Sigmoid colon (tissue), 7 donors: ENCODE measurements at places on chromosomes 16 and 17. TPM values are rescaled to one million over a fixed set of nuclear protein-coding genes. Genes with fewer than 3 reads are reported as not detected.

- DNase-seq, result no peak
Measured at GRCh38 chr16:1630450-1631213, 18.5 kb downstream of the CRAMP1 start.

DNA sequence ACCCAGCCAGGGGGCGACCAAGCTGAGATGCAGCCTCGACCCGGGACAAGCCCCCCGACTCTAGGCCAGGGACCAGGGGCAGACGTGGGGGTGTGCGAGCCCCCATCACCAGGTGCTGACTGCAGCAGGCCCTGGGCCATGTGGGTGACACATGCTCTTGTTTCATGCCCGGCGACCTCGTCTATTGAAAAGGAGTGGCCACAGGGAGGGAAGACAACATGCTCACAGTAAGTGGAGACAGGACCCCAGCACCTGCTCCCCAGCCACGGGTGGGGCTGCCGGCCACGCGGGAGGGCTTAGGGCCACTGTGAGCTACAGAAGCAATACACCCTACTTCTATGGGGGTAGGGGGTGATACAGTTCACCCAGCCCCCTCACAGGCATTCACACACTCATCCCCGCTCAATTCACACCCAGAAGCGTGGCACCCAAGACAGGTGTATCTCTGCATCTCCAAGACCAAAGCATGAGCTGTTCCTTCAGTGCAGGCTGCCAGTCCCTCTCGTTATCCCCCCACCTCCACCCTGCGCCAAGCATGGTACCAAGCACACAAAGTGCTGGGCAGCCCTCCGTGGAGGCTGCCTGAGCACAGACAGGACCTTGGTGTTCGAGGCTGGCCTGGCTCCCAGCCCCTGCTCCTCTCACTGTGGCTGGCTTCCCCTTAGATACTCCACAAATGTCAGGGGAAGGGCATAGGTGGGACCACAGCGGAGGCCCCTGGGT is 13.6 kb downstream of the VASN start:
- no peak for DNase-seq

FOXL1 gene
- 0.80 TPM for polyA plus RNA-seq

DNA sequence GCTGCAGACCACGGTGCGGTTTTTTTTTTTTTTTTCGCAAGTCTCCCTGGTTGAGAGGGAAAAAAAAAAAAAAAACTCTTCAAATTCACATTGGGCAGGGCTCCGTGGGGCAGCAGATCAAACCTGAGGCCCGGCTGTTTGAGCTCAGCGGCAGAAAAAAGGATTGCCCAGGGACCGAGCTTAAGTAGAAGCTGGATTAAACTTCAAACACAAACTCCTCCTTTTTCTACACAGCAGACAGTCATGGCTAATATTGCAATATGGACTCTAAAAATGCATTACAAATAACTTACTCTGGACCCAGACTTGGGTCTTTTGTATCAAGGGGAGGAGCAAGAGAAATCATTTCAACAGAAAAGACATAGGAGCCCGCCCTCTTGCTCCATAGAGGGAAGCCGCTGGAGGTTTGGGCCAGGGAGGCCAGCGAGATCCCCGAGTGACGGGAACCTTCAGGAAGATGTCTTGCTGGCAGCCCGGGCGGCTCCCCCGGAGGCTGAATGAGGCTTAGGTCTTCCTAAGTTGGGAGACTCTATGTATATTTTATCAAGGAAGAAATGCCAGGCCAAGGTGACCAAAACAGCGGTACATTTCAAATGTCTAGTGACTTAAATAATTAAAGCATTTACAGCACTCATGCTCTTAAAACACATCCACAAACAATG is 167.7 kb downstream of the ZNF423 start:
- DNase-seq, result no peak

FNDC8 gene
- polyA plus RNA-seq, result not detected

DNA sequence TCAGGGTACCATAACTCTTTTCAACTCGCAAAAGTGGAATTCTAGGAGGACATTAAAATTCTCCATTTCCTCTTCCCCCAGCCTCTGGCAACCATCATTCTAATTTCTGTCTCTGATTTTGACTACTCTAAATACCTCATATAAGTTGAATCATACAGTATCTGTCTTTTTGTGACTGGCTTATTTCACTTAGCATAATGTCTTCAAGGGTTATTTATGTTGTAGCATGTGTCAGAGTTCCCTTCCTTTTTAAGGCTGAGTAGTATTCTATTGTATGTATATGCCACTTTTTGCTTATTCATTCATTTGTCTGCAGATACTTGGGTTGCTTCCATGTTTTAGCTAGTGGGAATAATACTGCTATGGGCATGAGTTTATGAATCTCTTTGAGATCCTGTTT is 12.0 kb downstream of the RNF135 start:
- DNase-seq, result no peak

DNA sequence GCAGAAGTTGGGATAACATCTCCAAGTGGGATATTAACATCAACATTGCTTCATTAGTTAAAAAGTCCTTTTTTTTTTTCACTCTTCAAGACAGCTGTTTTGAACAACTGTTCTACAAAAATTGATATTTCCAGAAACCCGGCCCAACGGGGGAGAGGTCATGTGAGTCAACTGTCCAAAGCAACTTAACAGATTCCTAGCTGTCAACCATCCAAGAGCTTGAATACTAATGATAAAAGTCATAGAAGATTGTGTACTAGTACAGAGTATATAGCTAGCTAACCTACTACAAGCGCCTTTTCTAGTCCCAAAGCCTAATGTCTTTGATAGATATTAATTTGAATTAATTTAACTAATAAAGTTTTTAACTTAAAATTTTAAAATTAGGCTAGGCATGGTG is 172.0 kb downstream of the CYB561 start:
- DNase-seq, result no peak

GRCh38 chr17:43216369-43216761 is 4.7 kb downstream of the TMEM106A start:
- DNase-seq, result peak; percentile 50

- no peak for DNase-seq
Measured at GRCh38 chr17:33262266-33263123, 30.6 kb downstream of the ASIC2 start.

DNA sequence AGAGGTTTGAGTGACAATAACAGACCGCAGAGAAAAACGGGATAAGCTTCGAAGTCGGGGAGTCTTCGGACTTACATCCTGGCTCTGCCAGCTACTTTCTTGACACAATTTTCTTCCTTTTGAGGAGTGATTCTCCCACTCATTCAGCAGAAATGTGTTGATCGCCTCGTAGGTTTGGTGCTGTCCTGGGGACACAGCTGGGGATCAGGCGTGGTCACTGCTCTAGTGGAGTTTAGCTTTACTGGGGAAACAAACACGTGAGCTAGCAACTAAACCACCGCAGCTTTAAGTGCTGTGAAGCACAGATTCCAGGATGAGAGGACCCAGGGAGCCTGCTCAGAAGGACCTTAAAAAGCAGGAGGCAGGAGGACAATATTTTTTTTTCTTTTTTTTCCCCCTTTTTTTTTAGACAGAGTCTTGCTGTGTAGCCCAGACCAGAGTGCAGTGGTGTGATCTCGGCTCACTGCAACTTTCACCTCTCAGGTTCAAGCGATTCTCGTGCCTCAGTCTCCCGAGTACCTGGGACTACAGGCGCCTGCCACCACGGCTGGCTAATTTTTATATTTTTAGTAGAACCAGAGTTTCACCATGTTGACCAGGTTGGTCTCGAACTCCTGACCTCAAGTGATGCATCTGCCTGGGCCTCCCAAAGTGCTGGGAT is 858 bp downstream of the NUBP1 start:
- peak; percentile 77 for DNase-seq

DNA sequence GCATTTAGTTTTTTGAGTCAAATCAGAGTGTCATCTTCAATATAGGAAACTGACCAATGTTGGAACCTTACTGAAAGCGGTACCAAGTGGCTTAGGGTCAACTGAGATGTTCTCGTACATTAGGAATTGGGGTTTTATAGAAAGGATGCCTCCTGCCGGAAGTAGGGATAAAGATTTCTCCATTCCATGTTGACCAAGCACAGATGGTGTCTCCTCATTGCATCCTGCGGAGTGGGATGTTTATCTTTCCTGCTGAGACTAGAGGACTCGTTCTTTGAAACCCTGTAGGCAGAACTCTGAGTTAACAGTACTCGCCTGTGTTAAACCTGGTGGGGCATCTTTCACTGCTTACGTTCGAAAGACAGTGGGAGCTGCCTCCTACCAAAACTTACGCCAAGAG is 1.4 kb downstream of the SHISA6 start:
- no peak for DNase-seq

DNA sequence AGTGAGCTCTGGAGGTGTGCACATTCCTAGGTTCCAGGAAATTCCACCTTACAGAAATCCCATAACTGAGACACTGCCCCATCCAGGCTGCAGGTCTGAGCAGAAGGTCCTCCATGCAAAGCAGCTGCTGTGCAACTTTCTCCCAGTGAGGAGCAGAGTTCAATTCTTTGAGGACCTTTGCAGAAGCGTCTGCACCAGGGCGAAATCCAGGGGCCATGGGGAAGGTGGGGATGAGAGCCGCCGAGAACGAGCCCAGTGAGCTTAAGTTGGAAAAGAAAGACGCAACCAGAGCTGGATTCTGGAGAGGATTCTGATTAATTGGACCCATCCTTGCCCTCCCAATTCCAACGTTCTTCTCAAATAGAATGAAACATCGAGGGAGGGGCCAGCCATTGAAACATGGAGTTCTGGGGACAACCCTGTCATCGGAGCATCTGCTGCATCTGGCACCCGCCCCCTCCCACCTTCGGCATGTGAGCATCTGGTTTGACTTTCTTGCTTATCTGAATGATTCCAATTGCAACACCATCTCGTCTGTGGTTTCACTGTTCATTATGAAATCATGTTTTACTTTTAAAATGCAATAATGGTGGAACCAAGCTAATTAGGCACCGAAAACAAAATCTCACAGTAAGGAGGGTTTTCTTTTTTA is 190.6 kb upstream of the FOXF1 start:
- peak; percentile 50 for DNase-seq

GRCh38 chr17:10089196-10089804 is 109.1 kb downstream of the GAS7 start:
- DNase-seq, result peak; percentile 84

PLXDC1 gene
- 1.4 TPM for polyA plus RNA-seq

RAMP2 gene
- 16.7 TPM for polyA plus RNA-seq

GRCh38 chr17:40462343-40463121 is 19.3 kb downstream of the IGFBP4 start:
- DNase-seq, result peak; percentile 67

G6PC1 gene
- polyA plus RNA-seq, result 0.23 TPM

DNA sequence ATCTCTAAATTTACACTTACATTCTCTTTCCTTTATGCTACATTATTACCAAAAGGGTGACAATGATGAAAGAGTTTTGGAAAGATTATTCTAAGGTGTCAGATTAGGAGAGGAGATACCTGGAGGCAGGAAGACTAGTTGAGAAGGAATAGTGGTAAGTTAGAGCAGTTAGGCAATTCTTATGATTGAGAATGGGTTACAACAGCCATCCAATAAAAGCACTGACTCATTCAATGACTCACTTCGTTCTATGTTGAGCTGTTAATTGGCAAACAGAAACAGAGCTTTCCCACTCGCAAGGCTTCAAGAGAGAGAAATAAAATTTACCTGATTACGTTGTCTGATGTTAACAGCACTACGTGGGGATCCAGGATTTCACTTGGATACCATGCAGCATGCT is 5.8 kb downstream of the NUP88 start:
- no peak for DNase-seq

GRCh38 chr17:27984816-27985215 is 57.7 kb upstream of the NLK start:
- DNase-seq, result no peak

DNA sequence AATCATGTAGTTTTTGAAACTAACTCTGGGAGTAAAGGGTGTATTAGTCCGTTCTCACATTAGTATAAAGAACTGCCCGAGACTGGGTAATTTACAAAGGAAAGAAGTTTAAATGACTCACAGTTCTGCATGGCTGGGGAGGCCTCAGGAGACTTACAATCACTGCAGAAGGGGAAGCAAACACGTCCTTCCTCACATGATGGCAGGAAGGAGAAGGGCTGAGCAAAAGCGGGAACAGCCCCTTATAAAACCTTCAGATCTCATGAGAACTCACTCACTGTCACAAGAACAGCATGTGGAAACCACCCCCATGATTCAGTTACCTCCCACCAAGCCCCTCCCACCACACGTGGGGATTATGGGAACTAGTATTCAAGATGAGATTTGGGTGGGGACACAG is 256.5 kb upstream of the TNRC6C start:
- DNase-seq, result no peak

DNA sequence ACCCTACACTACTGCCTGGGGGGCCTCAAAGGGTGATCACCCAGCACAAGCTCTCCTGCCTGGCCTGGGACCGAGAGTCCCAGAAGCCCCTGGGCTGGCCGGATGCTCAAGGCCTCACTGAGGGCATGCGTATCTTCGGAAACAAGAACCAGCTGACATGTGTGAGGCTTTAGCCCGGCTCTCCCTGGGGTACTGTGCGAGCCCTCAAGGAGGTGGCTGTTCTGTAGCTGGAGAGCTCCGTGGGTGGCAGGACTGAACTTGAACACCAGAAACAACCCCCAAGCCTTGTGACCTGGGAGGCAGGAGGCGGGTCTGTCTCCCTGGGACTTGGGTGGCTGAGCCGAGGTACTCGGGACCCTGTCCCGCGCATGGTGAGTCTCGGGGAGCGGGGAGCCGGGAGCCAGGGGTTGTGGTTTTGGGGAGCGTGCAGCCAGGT is 7.0 kb downstream of the DPEP1 start:
- DNase-seq, result no peak

KRTAP17-1 gene
- polyA plus RNA-seq, result not detected

DNA sequence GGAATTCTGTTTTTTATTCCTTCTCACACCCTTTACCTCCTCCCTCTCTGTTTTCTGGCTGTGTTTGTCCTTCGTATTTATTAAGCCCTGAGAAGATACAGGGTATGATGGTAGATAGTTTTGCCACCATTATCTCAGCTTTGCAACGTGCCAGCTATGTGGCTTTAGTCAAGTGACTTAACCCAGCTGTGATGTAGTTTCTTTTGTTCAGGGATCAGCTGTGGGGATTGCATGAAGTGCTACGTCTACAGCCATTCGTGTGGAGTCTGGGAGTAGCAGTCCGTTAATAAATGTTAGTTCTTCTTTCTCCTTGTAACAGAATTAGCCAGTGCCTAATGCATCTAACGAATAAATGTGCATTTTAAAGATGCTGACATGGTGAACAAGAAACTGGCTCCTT is 128.4 kb downstream of the HAPSTR1 start:
- no peak for DNase-seq

TRPV3 gene
- polyA plus RNA-seq, result 1.8 TPM

- DNase-seq, result no peak
Measured at GRCh38 chr16:8814095-8814806, 16.6 kb downstream of the PMM2 start.

TERB1 gene
- not detected for polyA plus RNA-seq

KRT14 gene
- polyA plus RNA-seq, result 0.15 TPM

DNA sequence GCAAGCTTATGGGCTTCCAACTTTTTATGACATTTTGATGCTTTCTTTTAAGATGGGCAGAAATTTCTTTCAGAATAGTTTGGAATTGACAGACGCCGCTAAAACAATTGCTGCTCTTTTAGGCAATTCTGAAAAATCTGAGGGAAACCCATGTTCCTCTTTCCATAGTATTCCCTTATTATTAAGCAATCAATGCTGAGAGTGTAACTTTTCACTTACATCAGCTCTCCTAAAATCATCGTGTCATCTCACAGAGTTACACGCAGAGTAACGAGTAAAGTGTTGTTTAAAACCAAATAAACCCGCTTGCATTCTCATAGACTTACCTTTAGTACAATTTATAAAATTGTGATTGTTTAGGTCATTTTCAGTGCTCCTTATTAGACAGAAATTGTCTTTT is 150.6 kb downstream of the MAF start:
- no peak for DNase-seq
